ENCODE measurements at places on chromosomes 7 and 10.

DNA sequence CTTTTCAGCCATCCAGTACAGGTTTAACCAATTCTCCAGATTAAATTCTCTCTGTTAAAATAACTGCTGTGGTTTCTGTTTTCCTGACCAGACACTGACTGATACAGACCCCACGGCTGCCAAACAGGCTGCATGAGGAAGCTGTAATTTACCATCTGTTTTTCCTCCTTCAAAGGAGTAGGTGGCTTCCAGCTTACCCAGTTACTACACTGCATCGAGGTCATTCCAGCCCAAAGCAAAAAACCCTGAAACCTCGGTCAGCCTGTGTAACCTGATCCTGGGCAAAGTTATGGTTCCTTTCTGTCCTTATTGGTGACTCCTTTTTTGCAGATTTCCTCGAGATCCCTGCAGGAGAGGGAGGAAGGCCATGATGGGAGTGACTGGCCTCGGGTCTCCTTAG lies 27.9 kb upstream of the LOXL4 start:
- H3K27me3 ChIP-seq = no peaks in the 10 kb centered on the region
- no peak for DNase-seq

GRCh38 chr10:107548301-107548700 lies 383.8 kb upstream of the SORCS1 start:
- H3K4me1 ChIP-seq = no peaks in the 10 kb centered on the region
- no peak for DNase-seq
- H3K4me3 ChIP-seq = no peak overlapping the region
- no peaks in the 10 kb centered on the region for H3K36me3 ChIP-seq

- peaks cover 4% of the 10 kb centered on the region for H3K4me1 ChIP-seq
- no peak for DNase-seq
- no peak overlapping the region for H3K27ac ChIP-seq
- H3K27me3 ChIP-seq = no peaks in the 10 kb centered on the region
- H3K36me3 ChIP-seq = no peaks in the 10 kb centered on the region
These were observed 57.9 kb upstream of the FAM133B start for GRCh38 chr7:92648067-92648466.

- H3K36me3 ChIP-seq = no peaks in the 10 kb centered on the region
- H3K4me3 ChIP-seq = peak overlapping the region; percentile 20
- H3K4me1 ChIP-seq = peaks cover 3% of the 10 kb centered on the region
These were observed 22.1 kb upstream of the OPN4 start for GRCh38 chr10:86632009-86632800.

DNA sequence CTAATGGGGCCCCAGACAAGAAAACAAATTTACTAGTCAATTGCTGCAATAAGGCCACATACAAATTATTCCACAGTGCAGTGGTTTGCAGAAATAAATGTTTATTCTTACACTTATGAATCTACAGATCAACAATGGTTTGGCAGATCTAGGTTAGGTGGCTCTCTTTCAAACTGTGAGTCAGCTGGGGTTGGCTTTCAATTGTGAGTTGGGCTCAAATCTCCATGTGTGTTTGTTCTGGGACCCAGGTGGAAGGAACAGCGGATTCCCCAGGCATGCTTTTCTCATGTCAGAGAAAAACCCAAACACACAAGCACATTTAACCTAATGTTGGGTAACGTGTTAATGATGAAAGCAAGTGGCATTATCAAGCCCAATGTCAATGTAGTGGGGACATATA lies 25.6 kb upstream of the CELF2 start:
- H3K27me3 ChIP-seq = no peaks in the 10 kb centered on the region
- H3K27ac ChIP-seq = no peak overlapping the region
- no peaks in the 10 kb centered on the region for H3K4me1 ChIP-seq
- no peak overlapping the region for H3K4me3 ChIP-seq

DNA sequence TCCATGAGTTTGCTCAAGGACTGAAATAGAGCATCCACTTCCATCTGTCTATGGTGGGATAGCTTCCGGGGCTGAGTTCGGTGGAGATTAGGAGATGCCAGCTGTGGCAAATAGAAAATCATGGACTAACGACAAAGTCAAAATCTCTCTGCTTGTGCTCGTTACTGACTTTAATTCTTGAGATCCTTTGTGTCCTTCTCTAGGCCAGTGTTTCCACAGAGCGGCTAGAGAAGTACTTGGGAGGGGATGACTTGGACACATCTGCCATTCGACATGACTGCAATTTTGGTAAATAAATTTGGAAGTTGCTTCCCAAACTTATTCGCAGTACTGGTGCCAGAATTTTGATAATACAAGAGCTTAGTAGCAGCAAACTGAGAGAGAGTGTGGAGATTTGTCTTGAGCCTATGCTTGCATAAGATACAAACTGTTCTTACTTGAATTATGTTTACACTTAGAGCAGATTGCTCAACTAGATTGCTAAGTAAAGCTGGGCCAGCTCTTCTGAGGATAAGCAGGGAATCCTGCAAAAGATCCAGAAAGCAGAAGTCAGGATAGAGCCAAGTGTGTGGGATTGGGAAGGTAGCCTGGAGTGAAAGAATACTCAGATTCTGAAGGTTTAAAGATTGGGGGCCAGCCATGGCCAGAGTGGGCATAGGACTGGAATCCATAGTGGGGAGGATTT lies 27.6 kb downstream of the ABCC2 start:
- H3K36me3 ChIP-seq = no peaks in the 10 kb centered on the region
- H3K27ac ChIP-seq = no peak overlapping the region
- no peak overlapping the region for H3K4me3 ChIP-seq
- DNase-seq = no peak

DNA sequence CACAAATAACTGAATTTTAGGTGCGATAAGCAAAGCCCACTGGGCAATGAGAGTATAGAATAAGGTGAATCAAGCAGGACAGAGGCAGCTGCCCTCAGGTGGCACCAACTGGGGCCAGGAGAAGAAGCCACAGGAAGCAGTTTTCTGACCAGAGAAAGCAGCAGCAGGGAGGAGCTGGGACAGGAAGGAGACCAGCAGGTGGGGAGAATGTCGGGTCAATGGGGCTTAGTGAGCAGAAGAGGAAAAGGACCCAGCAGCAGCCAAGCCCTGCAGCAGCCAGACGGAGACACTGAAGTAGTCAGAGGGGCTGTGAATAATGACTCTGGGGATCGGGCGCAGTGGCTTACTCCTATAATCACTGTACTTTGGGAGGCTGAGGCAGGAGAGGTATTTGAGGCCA lies 209.6 kb upstream of the SH2B2 start:
- DNase-seq = no peak
- no peaks in the 10 kb centered on the region for H3K36me3 ChIP-seq
- no peak overlapping the region for H3K27ac ChIP-seq
- H3K27me3 ChIP-seq = no peaks in the 10 kb centered on the region
- no peaks in the 10 kb centered on the region for H3K4me1 ChIP-seq

- no peaks in the 10 kb centered on the region for H3K36me3 ChIP-seq
- H3K27me3 ChIP-seq = no peaks in the 10 kb centered on the region
- peak overlapping the region; percentile 50 for H3K27ac ChIP-seq
- peaks cover 10% of the 10 kb centered on the region for H3K4me1 ChIP-seq
- no peak overlapping the region for H3K4me3 ChIP-seq
These were observed 257.9 kb downstream of the AHR start for GRCh38 chr7:17556247-17556956.

DNA sequence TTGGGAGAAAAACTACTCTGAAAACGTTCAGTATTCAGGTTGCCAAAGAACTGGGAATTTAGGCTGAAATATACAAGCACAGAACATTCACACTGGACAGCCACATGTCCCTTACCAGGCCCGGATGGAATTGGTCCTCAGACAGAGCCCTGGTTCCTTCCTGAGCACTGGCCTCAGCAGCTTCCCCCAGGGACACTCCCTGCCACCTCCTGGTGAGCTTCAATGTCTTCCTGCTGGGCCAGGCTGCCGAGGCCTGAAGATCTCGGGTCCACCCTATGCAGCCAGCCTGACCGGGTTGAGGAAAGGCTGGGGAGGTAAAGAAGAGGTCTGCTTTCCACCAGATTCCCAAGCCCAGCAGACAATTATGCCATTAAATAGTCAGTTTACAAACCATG lies 24.8 kb downstream of the LEP start:
- no peak overlapping the region for H3K4me3 ChIP-seq
- H3K36me3 ChIP-seq = no peaks in the 10 kb centered on the region
- no peak for DNase-seq
- no peaks in the 10 kb centered on the region for H3K27me3 ChIP-seq

DNA sequence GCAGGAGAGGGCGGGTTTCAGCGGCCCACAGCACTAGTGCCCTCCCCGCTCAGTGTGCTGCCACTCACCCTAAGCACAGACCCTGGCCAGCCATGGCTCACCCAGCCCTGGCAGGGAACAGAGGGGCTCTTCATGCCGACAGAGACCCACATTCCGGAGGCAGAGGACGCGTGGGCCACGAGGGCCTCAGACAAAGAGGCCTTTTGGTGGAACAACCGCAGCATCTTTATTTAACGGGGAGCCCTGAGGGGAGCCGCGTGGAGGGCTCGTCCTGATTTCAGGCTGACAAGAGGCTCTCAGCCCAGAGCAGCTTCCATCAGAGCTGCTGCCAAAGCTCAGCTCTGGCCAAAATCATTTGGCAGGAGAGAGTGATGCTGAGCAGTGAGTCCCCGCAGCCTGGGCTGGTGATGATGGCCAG lies 127.8 kb downstream of the SH3PXD2A start:
- H3K4me1 ChIP-seq = no peaks in the 10 kb centered on the region
- no peak overlapping the region for H3K4me3 ChIP-seq
- H3K36me3 ChIP-seq = no peaks in the 10 kb centered on the region
- no peak for DNase-seq

DNA sequence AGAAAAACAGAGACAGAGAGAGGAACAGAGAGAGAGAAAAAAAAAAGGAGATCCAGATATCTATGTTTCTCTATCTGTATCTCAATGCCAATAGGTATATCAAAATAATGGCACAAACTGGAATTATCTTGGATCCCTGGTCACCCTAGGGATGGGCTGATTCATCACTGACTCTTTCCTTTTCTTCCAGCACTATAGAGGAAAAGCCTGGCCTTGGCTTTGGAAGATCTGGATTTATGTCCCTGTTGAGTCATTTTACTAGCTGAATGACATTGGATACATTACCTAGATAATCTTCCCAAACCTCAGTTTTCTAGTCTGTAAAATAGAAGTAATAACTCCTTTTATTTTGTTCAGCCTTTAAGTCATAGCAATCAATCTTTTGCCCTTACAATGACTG lies 152.8 kb upstream of the GDF10 start:
- H3K27me3 ChIP-seq = no peaks in the 10 kb centered on the region
- no peaks in the 10 kb centered on the region for H3K36me3 ChIP-seq
- DNase-seq = no peak
- no peak overlapping the region for H3K27ac ChIP-seq

GRCh38 chr10:30786131-30786530 lies 156.6 kb upstream of the LYZL2 start:
- no peak overlapping the region for H3K27ac ChIP-seq
- no peaks in the 10 kb centered on the region for H3K36me3 ChIP-seq
- H3K27me3 ChIP-seq = no peaks in the 10 kb centered on the region
- no peaks in the 10 kb centered on the region for H3K4me1 ChIP-seq
- no peak overlapping the region for H3K4me3 ChIP-seq

GRCh38 chr7:143505838-143506237 lies 28.2 kb downstream of the TAS2R41 start:
- H3K4me3 ChIP-seq = no peak overlapping the region
- H3K4me1 ChIP-seq = no peaks in the 10 kb centered on the region
- no peak overlapping the region for H3K27ac ChIP-seq
- no peaks in the 10 kb centered on the region for H3K36me3 ChIP-seq

DNA sequence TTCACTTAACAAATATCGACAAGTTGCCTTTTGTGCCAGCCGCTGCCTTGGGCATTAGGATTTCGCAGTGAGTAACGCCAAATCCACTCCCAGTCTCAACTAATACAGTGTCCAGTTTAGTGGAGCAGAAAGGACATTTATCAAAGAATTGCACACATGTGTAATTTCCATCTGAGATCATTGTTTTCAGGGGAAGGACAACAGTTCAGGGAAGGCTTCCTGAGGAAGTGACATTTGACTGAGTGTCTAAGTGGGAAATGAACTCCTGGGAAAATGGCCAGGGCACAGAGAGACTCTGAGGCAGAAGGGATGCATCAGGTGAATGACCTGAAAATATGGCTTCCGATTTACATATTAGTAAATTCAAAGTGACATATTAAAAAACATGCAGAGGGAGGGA lies 89.4 kb downstream of the ITGA8 start:
- H3K4me1 ChIP-seq = peaks cover 2% of the 10 kb centered on the region
- H3K27me3 ChIP-seq = no peaks in the 10 kb centered on the region
- no peak overlapping the region for H3K4me3 ChIP-seq
- H3K36me3 ChIP-seq = no peaks in the 10 kb centered on the region

DNA sequence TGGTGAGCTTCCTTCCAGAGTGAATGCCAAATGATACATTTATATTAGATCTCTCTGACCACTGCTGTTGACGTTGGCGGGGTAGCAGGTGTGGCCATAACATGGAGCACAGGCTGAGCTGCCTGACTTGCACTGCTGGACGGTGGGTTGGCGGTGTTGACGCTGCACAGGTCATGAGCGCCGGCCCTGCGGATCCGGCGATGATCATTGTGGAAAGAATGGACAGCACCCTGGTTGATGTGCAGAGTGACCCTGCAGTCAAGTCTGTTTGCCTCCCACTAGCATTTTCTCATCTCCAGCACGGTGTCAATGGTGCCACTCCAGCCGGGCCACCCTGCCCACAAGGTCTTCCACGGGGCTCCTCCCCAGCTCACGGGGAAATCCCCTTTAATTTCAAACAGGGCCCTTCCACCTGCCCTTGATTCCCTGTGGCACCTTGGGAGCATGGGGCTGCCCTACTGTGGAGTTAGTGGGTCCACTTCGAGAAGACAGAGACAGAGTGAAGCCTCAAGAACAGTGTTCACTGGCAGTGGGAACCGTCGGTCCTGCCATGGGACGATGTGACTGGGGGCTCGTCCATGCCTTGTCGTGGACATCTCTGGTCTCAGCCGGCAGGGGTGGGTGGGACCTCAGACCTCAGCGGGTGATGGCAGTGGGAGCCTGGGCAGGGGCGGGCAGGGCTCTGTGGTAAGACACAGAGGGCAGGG lies 613.5 kb downstream of the PTPRN2 start:
- H3K4me3 ChIP-seq = no peak overlapping the region
- H3K27me3 ChIP-seq = no peaks in the 10 kb centered on the region
- no peak for DNase-seq
- H3K36me3 ChIP-seq = no peaks in the 10 kb centered on the region
- no peaks in the 10 kb centered on the region for H3K4me1 ChIP-seq

- no peak overlapping the region for H3K4me3 ChIP-seq
- no peaks in the 10 kb centered on the region for H3K36me3 ChIP-seq
These were observed 15.6 kb upstream of the RTKN2 start for GRCh38 chr10:62284221-62284620.

All from ovary (tissue), 10 donors.